ENCODE measurements at places on chromosomes 5 and 9. TPM values are rescaled to one million over a fixed set of nuclear protein-coding genes. Genes with fewer than 3 reads are reported as not detected.
A peak's percentile ranks its signal among the peaks of the same experiment; 100 is the strongest.

DNA sequence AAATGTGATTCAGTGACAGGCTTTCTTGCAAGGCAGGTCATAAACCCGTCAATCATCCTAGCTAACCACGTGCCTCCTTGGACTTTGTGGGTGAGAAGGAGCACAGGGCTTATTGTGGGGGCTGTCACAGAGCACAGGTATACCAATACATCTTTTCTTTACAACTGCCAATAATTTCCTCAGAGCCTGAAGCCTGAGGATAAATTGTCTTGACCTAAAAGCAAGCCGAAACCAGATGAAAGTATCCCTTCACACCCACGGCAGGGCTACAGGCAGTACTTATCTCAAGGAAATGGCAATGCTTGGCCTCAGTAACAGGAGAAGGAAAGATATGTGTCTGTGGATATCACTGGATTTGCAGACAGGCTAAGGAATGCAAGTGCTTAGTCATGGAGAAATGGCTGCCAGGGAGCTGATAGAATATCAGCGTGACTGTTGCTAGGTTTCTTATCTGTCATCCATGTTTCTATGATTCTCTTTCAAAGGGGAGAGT lies 90.3 kb upstream of the ZNF366 start:
- no peak for DNase-seq

TRMT10B gene
- 3.2 TPM for total RNA-seq

- no peak for DNase-seq
Measured at GRCh38 chr5:30781643-30782042, 411.8 kb upstream of the CDH6 start.

- DNase-seq: peak; percentile 75
Measured at GRCh38 chr9:35748242-35748857, 678 bp downstream of the GBA2 start.

DNA sequence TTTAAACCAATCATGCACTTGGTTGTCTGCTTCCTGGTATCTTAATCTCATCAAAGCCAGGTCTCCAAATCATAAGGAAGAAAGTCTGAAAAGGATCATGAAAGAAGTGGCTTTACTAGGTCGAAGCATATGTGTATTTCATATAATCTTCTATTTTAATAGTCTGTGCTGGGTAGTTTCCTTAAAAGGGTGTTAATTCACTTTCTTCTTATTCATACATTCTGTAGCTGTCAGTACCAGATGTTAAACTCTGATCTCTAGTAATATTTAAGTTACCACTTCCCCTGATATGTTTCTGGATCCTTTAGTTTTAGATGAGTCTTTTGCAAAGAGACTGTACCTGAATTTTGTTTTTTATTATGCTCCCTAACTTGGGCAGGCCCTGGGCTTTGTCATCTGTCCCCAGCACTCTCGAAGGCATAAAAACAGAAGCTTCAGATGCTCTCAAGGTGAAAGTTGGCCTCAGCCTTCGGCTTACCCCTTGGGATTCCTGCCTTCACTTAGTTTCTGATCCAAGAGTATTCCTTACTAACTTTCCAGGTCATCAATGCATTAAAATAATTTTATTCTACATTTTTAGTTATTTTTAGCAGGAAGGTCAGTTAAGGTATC lies 15.0 kb upstream of the LNPEP start:
- DNase-seq: no peak

RXFP3 gene
- total RNA-seq: not detected

DNA sequence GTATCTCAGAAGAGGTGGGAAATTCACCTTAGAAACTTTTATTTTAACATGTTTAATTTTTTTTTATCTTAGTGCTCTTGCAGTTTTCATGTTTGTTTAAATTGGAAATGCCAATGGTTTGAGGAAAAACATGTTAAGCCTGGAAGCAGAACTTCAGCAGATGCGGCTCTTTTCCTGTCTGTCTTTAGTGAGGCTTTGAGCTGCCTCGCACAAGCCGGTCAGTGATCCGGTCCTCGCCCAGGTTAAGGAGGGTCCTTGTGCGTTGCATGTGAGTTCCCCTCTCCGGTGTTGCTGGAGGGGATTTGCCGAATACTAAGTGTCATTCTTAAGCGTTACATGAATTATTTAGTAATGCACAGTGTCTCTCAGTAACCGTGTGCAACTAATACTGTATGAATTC lies 9.4 kb upstream of the PLEKHG4B start:
- DNase-seq: no peak

Data from Right ventricle myocardium inferior (tissue), 1 donor.